ENCODE measurements at places on chromosomes 12 and 14. TPM values are rescaled to one million over a fixed set of nuclear protein-coding genes. Genes with fewer than 3 reads are reported as not detected.
A peak's percentile ranks its signal among the peaks of the same experiment; 100 is the strongest.

- DNase-seq = no peak
Measured at GRCh38 chr14:54443981-54444380, 2.8 kb upstream of the CNIH1 start.

GRCh38 chr12:4148418-4149056 is 125.0 kb upstream of the CCND2 start:
- DNase-seq = no peak

GRCh38 chr14:89095036-89095435 is 270.6 kb downstream of the TTC8 start:
- no peak for DNase-seq

- DNase-seq = no peak
Measured at GRCh38 chr14:29043737-29044136, 277.1 kb downstream of the FOXG1 start.

GRCh38 chr12:49868952-49869815 is 26.3 kb upstream of the BCDIN3D start:
- DNase-seq = peak; percentile 97

OVCH1 gene
- total RNA-seq = 0.18 TPM

- DNase-seq = no peak
Measured at GRCh38 chr12:2291182-2291832, 238.5 kb downstream of the CACNA1C start.

All from IMR-90 (cell line).